ENCODE measurements at places on chromosomes 5 and 9.

- no peak for DNase-seq
- H3K27ac ChIP-seq = no peak overlapping the region
- no peak overlapping the region for H3K4me3 ChIP-seq
These were observed 79.8 kb downstream of the TENT4A start for GRCh38 chr5:6792911-6793471.

DNA sequence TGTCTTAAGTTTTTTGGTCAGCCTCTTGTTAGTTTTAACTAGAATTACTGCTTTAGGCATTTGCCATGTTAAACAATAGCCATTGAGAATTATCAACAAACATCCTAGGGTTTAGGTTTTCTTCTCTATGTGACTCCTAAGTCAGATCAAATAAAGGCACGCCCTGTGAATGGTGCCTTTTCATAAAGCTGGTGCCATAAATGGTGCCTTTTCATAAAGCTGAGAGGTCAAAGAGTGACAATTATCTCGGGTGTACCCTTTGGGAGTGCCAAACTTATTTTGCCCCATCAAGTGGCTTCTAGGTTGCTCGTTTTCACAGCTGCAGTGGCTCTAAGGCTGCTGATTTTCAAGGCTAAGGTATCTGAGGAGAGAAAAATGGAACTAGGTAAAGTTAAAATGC is 391.6 kb downstream of the DMRTA1 start:
- no peaks in the 10 kb centered on the region for H3K27me3 ChIP-seq
- no peaks in the 10 kb centered on the region for H3K4me1 ChIP-seq
- H3K27ac ChIP-seq = no peak overlapping the region
- no peak overlapping the region for H3K4me3 ChIP-seq
- no peak for DNase-seq
- no peaks in the 10 kb centered on the region for H3K36me3 ChIP-seq

GRCh38 chr5:134077926-134078580 is 36.4 kb upstream of the TCF7 start:
- H3K27ac ChIP-seq = no peak overlapping the region
- peaks cover 24% of the 10 kb centered on the region for H3K4me1 ChIP-seq
- no peak overlapping the region for H3K4me3 ChIP-seq
- no peak for DNase-seq
- H3K27me3 ChIP-seq = peaks cover 23% of the 10 kb centered on the region

- H3K4me1 ChIP-seq = no peaks in the 10 kb centered on the region
- peaks cover 6% of the 10 kb centered on the region for H3K27me3 ChIP-seq
- H3K27ac ChIP-seq = no peak overlapping the region
- no peaks in the 10 kb centered on the region for H3K36me3 ChIP-seq
- no peak overlapping the region for H3K4me3 ChIP-seq
These were observed 429.2 kb downstream of the DMAC1 start for GRCh38 chr9:7370381-7370780.

GRCh38 chr5:38208782-38209378 is 49.5 kb upstream of the EGFLAM start:
- no peak overlapping the region for H3K4me3 ChIP-seq
- no peak overlapping the region for H3K27ac ChIP-seq

DNA sequence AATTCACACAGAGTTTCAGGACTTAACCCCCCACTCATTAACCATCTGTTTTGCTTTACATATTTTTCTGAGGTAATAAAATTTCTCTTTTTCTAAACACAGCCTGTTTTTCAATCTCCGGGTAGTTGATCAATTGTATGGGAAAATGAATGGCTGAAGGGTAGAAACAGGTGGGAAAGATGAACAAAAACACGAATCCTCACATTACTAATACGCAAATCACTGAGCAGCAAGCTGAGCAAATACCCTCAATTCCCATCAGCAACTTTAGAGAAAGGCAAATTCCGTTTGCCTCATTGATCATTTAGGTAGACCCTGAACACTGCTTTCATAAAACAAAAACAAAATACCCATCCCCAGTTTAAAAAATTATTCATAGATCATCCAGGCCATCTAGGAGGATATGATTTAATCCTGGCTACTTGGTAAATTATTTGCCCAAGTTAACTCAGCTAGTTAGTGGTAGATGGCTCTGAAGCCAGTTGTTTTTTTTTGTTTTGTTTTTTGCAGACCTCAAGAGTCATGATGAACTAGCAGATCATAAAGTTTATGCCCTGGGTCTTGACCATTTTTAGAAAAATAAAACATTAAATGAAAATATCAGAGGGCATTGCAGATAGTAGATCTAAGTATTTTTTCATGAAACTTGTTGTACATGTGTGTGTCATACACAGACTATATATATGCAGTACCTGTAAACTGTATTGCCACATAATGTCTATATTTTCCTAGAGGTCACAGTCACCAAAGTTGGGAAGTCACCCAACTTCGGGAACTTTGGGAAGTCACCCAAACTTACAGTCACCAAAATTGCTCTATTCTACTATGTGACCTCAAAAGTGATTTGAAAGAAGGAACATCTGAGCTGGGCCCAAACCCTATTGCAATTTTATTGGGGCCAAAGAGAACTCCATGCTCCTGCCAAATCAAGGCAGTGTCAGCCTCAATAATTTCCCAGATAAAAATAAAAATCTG is 1.6 kb upstream of the CD274 start:
- peaks cover 62% of the 10 kb centered on the region for H3K4me1 ChIP-seq
- H3K27me3 ChIP-seq = no peaks in the 10 kb centered on the region
- DNase-seq = no peak
- H3K27ac ChIP-seq = peak overlapping the region; percentile 97
- H3K36me3 ChIP-seq = peaks cover 2% of the 10 kb centered on the region

GRCh38 chr5:7886849-7887475 is 18.0 kb downstream of the MTRR start:
- H3K4me3 ChIP-seq = no peak overlapping the region
- H3K27me3 ChIP-seq = no peaks in the 10 kb centered on the region
- no peak for DNase-seq

DNA sequence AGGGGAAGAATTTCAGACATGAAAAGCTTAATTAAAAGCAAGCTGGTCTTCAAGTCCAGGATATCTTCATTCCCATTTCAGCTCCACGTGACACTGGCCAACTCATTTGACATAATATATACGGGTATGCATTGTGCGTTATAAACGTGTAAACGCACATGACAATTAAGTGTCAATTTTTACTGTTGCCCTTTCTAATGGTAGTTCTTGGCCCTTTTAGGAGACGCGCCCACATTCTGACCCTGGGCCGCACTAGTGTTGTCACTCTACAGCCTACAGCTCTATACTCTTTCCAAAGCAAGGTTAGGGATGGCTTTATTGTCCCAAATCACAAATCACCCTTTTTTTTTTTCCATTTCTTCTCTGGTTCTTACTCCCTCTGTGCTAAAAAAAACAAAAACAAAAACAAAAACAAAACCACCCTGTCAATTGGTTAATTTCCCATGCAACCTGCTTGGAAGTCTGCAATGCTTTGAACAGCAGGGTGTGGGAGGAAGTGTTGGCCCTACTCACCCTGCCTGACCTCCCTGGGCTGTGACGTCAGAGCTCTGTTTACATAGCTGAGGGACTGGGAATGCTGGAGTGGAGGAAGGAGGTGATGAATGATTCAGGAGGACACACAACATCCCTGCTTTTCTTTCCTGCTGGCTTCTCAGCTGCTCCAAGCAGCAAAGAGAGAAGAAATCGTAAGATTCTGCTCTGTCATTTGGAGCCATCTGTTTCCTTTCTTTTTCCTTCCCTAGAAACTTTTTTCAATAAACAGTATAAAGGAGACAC is 19.3 kb downstream of the RFK start:
- H3K27ac ChIP-seq = no peak overlapping the region
- no peaks in the 10 kb centered on the region for H3K36me3 ChIP-seq
- H3K27me3 ChIP-seq = no peaks in the 10 kb centered on the region
- H3K4me1 ChIP-seq = peaks cover 9% of the 10 kb centered on the region
- DNase-seq = no peak

GRCh38 chr9:24608599-24608998 is 62.9 kb upstream of the IZUMO3 start:
- no peak overlapping the region for H3K27ac ChIP-seq
- no peak for DNase-seq
- H3K36me3 ChIP-seq = no peaks in the 10 kb centered on the region
- H3K27me3 ChIP-seq = no peaks in the 10 kb centered on the region
- H3K4me1 ChIP-seq = no peaks in the 10 kb centered on the region
- H3K4me3 ChIP-seq = no peak overlapping the region

- peaks cover 3% of the 10 kb centered on the region for H3K36me3 ChIP-seq
- DNase-seq = no peak
- no peak overlapping the region for H3K27ac ChIP-seq
These were observed 38.4 kb downstream of the ROR2 start for GRCh38 chr9:91911657-91912056.

GRCh38 chr9:101516655-101517054 is 17.0 kb upstream of the RNF20 start:
- no peak overlapping the region for H3K4me3 ChIP-seq
- no peak overlapping the region for H3K27ac ChIP-seq
- DNase-seq = no peak
- H3K4me1 ChIP-seq = peaks cover 9% of the 10 kb centered on the region

DNA sequence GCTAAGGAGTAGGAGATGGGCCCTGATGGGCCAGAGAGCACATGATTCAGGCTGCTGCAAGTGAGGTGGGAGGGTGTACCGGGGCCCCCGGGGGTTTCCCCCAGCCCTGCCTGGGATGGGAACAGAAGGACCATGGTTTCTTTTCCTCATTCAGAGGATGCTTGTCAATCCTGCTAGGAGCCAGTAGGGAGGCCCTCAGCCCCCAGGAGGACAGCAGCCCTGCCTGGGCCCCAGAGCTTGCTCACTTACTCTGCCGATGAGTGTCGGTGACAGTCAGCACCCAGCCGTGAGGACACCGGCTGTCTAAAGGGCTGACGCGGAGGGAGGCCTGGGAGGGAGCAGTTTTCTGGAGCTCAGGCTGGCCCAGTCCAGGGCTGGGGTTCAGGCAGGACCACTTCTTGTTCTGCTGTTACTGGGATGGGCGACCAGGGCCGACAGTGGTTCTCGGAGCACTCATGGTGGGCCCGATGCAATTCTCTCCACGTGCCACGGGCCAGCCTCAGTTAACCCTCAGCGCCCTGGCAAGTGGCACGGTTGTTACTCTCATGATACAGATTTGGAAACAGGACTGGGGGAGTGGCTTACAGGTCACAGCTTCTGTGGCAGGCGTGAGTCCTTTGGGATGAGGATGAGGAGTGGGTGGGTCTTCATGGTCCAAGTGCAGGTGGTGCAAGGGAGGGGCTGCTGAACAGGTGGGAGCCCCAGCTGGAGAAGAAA is 1.8 kb downstream of the ARRDC1 start:
- peaks cover 31% of the 10 kb centered on the region for H3K4me1 ChIP-seq
- DNase-seq = no peak
- no peak overlapping the region for H3K27ac ChIP-seq
- H3K36me3 ChIP-seq = no peaks in the 10 kb centered on the region
- H3K4me3 ChIP-seq = peak overlapping the region; percentile 73

GRCh38 chr9:134704498-134704897 is 62.9 kb downstream of the COL5A1 start:
- no peak overlapping the region for H3K4me3 ChIP-seq
- no peaks in the 10 kb centered on the region for H3K27me3 ChIP-seq
- no peaks in the 10 kb centered on the region for H3K4me1 ChIP-seq
- H3K27ac ChIP-seq = no peak overlapping the region
- no peak for DNase-seq

GRCh38 chr9:86713970-86714369 is 233.3 kb downstream of the GAS1 start:
- no peak overlapping the region for H3K27ac ChIP-seq
- no peak for DNase-seq
- H3K36me3 ChIP-seq = no peaks in the 10 kb centered on the region
- no peaks in the 10 kb centered on the region for H3K4me1 ChIP-seq
- no peak overlapping the region for H3K4me3 ChIP-seq

DNA sequence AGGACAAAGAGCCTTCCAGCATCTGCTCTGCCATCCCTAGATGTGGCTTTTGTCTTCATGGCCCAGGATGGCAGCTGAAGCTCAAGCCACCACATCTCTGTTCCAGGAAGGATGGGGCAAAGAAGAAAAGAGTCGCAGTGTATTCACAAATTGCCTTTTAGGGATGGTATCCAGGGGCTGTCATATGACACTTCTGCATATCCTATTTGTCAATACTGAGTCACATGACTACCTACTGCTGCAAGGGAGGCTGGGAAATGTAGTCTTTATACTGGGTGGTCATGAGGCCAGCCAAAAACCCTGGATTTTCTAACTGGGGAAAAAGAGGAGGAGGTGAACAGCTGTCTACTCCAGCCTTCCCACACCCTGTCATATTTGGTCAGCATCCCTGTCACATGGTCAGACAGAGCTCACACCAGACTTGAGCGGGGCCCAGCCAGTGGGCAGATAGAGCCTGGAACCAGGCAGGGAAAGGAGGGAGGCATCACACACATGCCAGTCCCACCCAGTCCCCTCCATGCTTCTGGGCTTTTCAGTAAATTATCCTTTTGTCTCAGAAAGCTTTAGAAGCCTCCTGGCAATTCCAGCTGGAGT is 52.0 kb downstream of the OLFM1 start:
- no peaks in the 10 kb centered on the region for H3K4me1 ChIP-seq
- H3K27ac ChIP-seq = no peak overlapping the region
- no peak overlapping the region for H3K4me3 ChIP-seq
- H3K36me3 ChIP-seq = no peaks in the 10 kb centered on the region

GRCh38 chr9:15295761-15296405 is 11.1 kb downstream of the TTC39B start:
- peak overlapping the region; percentile 71 for H3K4me3 ChIP-seq
- peak overlapping the region; percentile 97 for H3K27ac ChIP-seq
- H3K27me3 ChIP-seq = no peaks in the 10 kb centered on the region
- DNase-seq = peak; percentile 55
- peaks cover 44% of the 10 kb centered on the region for H3K36me3 ChIP-seq

- DNase-seq = no peak
- no peak overlapping the region for H3K4me3 ChIP-seq
- H3K27me3 ChIP-seq = no peaks in the 10 kb centered on the region
- H3K36me3 ChIP-seq = no peaks in the 10 kb centered on the region
- H3K27ac ChIP-seq = no peak overlapping the region
These were observed 49.3 kb downstream of the LRRC70 start for GRCh38 chr5:62627901-62628300.
